ENCODE measurements at places on chromosomes 1 and 21.
A peak's percentile ranks its signal among the peaks of the same experiment; 100 is the strongest.

GRCh38 chr21:39645331-39645730 is 32.6 kb downstream of the B3GALT5 start:
- peak; percentile 19 for DNase-seq

DNA sequence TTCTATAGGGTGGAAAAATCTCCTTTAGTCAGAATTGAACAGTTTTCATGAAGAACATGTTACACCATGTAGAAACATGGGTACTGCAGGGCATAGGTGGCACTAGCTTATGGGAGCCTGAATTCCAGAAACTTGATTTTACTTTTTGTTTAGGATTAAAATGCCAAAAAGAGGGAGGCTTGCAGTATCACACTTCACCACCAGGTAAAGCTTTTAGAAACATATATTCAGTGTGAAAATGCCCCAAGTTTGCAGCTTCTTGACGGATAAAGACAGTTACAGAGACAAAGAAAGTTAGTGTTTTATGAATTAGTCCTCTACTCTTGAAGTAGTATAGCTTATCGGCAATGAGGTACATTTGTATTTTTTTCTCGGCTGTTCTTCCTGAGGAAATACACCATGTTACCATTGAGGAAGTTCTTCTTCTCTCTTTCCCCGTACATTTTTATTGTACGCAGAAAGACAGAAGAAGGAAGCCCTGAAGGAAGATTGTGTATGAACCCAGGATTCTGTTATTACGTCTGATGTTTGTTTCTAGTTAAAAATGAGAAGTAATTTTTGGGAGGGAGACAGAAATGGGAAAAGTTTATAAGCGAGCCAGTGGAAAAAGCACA is 66.1 kb downstream of the PBX1 start:
- DNase-seq: no peak

- no peak for DNase-seq
Measured at GRCh38 chr1:172671591-172671990, 12.7 kb downstream of the FASLG start.

- DNase-seq: no peak
Measured at GRCh38 chr1:247948558-247948957, at the start of gene OR2L8. TSS of gene OR2L8 (plus strand) at chr1:247948858. CDS start at chr1:247948858, 0 bp downstream.

- no peak for DNase-seq
Measured at GRCh38 chr1:244271691-244272308, 179.9 kb downstream of the ADSS2 start.

DNA sequence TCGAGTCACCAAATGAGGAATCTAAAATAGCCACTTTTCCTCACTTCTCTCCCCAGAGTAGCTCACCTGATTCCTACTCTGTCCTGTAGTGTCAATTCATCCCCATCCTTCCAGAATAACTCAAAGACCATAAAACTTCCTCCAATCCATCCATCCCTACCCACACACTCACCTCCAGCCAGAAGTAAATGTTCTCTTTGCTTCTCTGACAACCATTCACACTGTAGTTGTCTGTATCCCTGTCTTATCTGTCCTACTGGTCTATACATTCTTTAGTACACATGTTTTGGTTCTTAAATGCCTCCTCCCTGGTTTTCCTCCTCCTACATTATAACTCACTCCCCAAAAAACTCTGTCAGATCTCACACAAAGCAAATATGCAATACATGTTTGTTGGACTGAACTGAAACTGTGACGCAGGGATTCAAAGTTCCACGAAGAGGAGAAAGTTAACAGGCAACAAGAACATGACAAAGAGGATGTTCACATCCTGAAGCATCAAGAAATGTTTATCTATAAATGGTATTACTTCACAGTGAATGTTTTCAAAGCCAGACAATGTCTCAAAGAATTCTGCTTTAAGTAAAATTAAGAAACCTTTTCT is 11.0 kb downstream of the TP53BP2 start:
- DNase-seq: no peak

DNA sequence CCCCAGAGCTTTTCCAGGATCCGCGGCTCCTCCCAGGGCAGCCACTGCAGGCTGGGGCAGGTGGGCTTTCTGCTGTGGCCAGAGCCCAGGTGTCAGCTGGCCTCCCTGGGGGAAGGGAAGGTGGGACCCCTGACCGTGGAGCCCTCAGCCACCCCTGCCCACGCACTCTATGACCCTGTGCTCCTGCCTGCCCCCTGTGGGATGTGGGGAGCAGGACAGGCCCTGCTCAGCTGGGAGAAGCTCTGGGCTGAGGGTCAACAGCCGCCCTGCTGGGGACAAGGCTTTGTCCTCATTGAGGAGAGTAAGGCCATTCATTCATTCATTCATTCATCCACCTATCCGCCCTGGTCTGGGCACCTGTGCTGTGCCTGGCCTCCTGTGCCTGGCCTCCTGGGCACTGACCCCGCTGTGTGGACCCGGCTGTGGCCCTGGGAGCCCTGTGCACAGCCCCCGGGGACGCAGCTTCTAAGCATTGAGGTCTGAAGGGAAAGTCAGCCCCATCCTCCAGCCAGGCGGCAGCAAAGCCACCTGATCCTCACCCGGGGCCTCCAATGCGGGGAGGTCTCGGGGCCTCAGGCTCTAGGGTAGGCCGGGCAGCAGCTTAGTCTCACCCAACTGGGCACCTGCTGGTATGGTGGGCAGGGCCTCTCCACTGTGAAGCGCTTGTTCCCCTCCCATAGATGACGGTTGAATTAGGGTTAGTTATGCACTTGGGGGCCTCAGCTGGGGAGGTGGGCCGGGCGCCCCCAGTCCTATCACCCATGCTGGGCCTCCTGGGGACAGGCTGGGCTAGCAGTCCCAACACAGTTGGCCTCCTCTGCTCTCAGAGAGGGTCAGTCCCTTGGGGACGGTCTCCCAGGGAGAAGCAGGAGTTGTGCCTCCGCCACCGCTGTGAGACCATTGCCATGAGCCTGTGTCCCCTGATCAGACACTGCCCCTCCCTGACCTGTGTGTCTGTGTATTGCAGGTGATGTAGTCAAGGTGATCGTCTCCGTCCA is 6.0 kb downstream of the TNFRSF14 start:
- DNase-seq: no peak

GRCh38 chr1:201113451-201114244 is 1.4 kb upstream of the CACNA1S start:
- DNase-seq: no peak

- no peak for DNase-seq
Measured at GRCh38 chr1:97903626-97904025, 17.2 kb downstream of the DPYD start.

- DNase-seq: no peak
Measured at GRCh38 chr1:173103006-173103405, 52.3 kb upstream of the TNFSF18 start.

DNA sequence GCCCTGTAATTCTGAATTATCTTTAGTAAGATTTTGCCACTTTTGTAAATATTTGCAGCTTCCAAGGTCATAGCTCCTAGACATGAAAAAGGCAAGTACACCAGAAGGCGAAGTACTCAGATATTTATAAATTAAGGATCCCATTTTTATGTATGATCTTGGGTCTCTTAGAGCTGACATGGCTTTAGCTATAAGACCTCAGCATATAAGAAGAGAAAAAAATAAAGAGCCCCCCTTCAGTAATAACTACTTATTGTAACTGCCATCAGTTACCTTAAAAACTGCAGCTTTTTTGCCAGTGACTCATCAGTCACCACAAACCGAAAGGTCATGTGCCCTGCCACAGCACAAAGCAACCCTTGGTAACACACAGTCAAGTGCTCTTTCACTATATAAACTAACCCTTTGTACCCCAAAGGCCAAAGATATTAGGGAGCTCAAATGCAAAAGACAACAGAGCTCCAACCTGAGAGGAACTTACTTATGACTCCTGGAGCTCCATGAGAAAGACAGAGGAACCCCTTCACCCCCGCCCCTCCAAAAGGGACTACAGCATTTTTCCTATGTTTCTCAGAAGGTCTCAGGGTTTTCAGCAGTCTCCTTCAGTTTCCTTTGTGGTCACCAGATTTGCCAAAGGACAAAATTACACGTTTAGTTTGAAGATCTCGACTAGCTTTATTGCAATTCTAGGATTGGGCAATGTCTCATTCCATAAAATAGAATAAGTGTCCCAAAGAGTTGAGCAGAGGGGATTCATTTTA is 219.8 kb upstream of the DUSP10 start:
- no peak for DNase-seq

DNA sequence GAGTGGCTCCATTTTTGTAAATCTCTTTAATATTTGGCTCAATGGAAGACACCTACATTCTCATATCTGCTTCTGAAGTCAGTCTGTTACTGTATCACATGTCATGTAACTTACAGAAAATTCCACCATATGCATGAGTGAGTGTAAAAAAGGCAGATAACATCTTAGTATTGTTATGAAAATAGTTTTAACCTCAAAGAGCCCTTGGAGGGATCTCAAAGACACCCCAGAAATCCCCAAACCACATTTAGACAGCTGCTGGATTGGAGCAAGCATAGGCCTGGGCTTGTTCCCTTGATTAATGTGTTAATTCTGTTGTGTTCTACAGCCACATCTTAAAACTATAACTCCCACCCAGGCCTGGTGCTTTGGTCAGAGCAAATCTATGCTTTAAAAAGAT is 16.9 kb downstream of the MACO1 start:
- no peak for DNase-seq

GRCh38 chr1:234730770-234731568 is 121.0 kb upstream of the IRF2BP2 start:
- DNase-seq: no peak
